ENCODE measurements at places on chromosomes 5 and 9. TPM values are rescaled to one million over a fixed set of nuclear protein-coding genes. Genes with fewer than 3 reads are reported as not detected.

The SHISAL2B gene
- not detected for total RNA-seq

- peaks cover 75% of the 10 kb centered on the region for H3K36me3 ChIP-seq
- no peaks in the 10 kb centered on the region for H3K27me3 ChIP-seq
- H3K4me1 ChIP-seq: peaks cover 19% of the 10 kb centered on the region
- no peak overlapping the region for H3K4me3 ChIP-seq
- no peak for DNase-seq
Measured at GRCh38 chr9:2096376-2096970, 81.3 kb downstream of the SMARCA2 start.

GRCh38 chr9:98538626-98539031, 170.1 kb downstream of the GABBR2 start:
- DNase-seq: no peak
- no peaks in the 10 kb centered on the region for H3K4me1 ChIP-seq
- H3K36me3 ChIP-seq: no peaks in the 10 kb centered on the region
- peaks cover 23% of the 10 kb centered on the region for H3K27me3 ChIP-seq
- H3K4me3 ChIP-seq: no peak overlapping the region

GRCh38 chr9:80784647-80785046, 904.7 kb downstream of the TLE1 start:
- no peaks in the 10 kb centered on the region for H3K36me3 ChIP-seq
- no peak overlapping the region for H3K4me3 ChIP-seq
- no peak overlapping the region for H3K27ac ChIP-seq
- no peaks in the 10 kb centered on the region for H3K27me3 ChIP-seq
- DNase-seq: no peak

GRCh38 chr5:3075309-3075708, 323.8 kb upstream of the IRX2 start:
- H3K4me1 ChIP-seq: no peaks in the 10 kb centered on the region
- no peaks in the 10 kb centered on the region for H3K36me3 ChIP-seq
- no peak overlapping the region for H3K4me3 ChIP-seq
- no peak for DNase-seq

The POLK gene
- 21.1 TPM for total RNA-seq

DNA sequence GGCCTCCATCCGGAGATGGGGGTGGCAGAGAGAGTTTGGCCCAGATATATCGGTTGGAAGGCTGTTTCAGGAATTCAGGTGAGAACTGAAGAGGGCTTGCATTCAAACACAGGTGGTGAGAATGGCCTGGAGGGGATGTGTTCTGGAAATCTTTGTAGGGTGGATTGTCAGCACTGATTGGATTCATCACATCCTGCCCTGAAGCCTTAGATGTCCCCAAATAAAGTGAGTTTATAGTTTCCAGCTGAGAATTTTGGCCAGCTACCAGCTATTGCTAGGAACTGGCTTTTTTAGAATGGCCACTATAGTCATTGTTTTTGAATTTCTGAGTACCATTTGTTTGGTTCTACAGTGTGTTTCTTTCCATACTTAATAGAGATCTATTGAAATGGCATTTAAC, 46.1 kb upstream of the ANKH start:
- no peak overlapping the region for H3K27ac ChIP-seq
- peaks cover 18% of the 10 kb centered on the region for H3K4me1 ChIP-seq
- no peak for DNase-seq
- H3K4me3 ChIP-seq: no peak overlapping the region
- H3K27me3 ChIP-seq: no peaks in the 10 kb centered on the region
- H3K36me3 ChIP-seq: no peaks in the 10 kb centered on the region

GRCh38 chr5:157106630-157107461, 2.0 kb downstream of the HAVCR2 start:
- peak overlapping the region; percentile 25 for H3K4me3 ChIP-seq
- peak; percentile 44 for DNase-seq
- H3K27ac ChIP-seq: peak overlapping the region; percentile 3

GRCh38 chr9:86531273-86531970, 177.2 kb upstream of the TUT7 start:
- H3K27ac ChIP-seq: no peak overlapping the region
- no peaks in the 10 kb centered on the region for H3K36me3 ChIP-seq
- no peak overlapping the region for H3K4me3 ChIP-seq

DNA sequence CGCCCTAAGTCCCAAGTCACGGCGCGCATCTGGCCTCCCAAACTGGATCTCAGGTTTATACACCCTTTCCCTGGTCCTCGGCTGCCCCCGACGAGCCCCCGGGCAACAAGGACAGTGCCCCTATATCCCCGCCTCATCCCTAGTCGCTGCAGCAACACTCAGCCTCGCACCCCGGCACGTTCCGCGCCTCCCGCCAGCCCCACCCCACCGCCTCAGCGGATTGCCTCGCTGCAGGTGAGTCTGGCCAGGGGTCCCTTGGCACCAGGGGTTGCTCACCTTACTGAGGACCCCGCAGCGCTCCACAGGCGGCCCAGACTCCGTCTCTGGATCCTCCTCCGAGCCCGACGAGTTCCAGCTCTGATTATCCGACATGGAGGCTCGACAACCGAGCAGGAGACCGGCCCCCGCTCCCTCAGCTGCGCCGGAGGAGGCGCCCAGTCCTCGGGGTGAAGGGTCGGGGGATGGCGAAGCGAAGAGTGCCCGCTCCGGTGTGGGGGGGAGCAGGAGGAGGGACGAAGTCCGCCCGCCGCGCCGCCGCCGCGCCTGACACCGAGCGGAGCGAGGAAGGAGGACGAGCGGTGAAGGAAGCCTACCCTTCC, 494 bp downstream of the CERT1 start:
- DNase-seq: peak; percentile 50
- H3K4me3 ChIP-seq: peak overlapping the region; percentile 89
- peak overlapping the region; percentile 95 for H3K27ac ChIP-seq
- no peaks in the 10 kb centered on the region for H3K36me3 ChIP-seq
- peaks cover 55% of the 10 kb centered on the region for H3K4me1 ChIP-seq
- H3K27me3 ChIP-seq: no peaks in the 10 kb centered on the region
